Fibroblast of villous mesenchyme (primary cell): ENCODE measurements at places on chromosomes 7 and 10. TPM values are rescaled to one million over a fixed set of nuclear protein-coding genes. Genes with fewer than 3 reads are reported as not detected.

GRCh38 chr10:91745090-91745831 lies 53.0 kb upstream of the TNKS2 start:
- DNase-seq, result no peak

GRCh38 chr7:34357946-34358345 lies 300.1 kb upstream of the NPSR1 start:
- DNase-seq, result no peak

GRCh38 chr7:47702080-47702479 lies 120.2 kb upstream of the TNS3 start:
- DNase-seq, result no peak

DNA sequence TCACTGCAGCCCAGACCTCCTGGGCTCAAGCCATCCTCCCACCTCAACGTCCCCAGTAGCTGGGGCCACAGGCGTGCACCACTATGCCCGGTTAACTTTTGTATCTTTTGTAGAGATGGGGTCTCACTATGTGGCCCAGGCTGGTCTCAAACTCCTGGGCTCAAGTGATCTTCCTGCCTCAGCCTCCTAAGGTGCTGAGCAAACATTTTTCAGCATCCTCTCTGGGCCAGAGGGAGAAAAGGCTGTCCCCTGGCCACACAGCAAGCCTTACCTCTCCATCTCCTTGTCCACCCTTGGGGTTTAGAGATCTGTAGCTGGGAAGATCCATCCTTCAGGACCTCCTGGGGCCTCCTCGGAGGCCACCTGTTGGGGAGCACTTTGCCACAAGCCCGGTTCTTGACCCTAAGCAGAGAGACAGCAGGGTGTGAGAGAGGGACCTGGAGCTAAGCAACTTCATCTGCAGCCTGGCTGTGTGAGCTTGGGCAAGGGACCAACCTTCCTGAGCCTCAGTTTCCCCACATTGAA lies 85.8 kb downstream of the MYL10 start:
- no peak for DNase-seq

DNA sequence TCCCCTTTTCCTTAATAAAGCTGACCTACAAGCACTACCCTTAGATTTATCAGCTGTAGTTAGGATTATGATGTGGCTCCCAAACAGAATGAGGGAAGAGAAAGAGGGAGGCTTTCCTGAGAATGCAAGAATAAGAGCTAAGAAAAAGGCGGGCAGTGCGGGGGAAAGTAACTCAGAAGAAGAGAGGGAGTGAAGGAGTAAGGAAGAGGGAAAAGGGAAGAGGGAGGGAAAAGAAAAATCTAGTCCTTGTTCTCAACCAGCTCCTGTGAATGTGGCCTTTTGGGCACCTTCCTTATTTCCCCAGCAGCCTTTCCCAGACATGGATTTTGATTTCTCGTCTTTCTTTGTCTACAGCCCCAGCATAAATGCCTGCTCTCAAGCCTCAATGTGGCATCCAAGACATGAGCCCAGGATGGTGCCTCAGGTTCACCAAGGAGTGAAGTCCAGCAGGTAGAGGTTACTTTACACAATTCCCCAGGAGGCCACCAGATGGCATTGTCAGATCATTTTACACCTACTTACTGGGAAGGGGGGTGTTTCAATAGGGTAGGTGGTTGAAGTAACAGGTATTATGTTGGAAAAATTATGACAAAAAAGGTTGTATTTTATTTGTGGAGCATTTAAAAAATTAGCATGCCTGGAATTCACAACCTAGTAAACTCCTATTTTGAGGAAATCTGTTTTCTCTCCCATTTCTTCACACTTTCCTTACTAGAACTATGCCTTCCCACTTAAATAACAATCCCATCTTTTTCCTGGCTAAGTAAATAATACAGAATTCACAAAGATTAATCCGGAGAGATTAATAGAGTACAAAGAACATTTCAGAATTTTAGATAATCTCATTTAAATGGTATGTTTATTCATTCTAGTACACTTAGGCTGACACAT lies 106.5 kb downstream of the HTR7 start:
- peak; percentile 53 for DNase-seq

DNA sequence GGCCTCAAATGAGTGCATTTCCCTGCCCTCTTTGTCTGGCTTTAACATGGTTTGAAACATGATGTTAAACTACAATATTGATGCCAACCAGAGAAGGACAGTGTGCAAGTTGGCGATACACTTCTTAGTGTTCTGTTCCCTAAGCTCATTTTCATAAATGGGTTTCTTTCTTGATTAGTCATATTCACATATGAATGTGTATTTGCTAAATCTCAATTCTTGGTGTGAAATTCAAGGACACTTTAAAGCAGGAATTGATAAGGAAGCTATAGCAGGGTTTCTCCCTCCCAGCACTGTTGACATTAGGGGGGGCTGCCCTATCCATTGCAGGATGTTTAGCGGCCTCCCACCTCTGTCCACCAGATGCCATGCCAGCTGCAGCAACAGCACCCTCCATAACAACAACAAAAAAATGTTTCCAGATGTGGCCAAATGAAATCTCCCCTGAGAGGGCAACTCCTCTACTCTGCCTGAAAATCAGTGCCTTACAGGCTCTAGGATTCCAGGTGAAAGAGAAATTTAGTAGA lies 13.1 kb downstream of the CCNY start:
- no peak for DNase-seq

DNA sequence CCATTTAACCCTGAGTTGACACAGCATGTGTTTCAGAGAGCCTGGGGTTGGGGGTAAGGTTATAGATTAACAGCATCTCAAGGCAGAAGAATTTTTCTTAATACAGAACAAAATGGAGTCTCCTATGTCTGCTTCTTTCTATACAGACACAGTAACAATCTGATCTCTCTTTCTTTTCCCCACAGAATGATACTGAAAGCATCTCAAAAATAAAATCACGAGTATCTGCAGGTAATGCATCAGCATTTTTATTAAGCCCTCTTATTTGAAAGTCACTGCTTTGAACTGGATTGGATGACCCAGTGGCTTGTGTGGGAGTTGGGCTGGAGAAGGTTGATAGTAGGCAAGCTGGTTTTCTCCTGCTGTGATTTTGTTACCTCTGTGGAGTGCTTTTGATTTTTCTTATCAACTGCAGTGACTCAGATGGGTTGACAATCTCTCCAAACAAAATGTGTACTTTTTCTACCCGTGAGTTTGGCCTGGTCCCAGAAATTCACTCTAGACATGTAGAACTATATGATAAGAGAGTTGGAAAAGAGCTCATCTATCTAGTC lies 253.5 kb upstream of the PRKCQ start:
- DNase-seq, result no peak

DNA sequence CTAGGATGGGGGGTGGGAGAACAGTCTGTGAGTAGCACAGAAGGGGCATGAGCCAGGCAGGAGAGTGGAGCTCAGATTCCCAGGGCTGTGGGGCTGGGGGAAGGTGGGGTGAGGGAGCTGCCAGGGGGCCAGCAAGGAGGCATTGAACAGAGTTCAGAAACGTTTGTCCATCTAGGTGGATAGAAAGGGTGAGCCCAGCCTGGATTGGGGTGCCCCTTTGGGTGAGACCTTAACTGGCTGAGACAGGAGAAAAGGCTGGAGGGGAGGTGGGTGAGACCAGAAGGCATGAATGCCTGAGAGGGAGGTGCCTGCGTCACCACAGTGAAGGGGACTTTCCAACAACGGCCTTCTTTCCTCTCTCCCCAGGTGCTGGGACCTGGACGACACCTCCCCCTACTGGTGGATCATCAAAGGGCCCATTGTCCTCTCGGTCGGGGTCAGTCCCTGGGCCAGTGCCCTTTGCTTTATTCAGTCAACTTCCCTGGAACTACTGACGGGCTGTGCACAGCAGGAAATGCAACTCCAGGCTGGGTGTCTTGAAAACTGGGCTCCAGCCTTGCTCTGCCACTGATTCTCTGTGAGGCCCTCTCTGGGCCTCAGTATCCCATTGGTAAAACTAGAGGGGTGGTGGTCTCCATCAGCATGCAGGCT lies 11.0 kb downstream of the GHRHR start:
- DNase-seq, result peak; percentile 47

DNA sequence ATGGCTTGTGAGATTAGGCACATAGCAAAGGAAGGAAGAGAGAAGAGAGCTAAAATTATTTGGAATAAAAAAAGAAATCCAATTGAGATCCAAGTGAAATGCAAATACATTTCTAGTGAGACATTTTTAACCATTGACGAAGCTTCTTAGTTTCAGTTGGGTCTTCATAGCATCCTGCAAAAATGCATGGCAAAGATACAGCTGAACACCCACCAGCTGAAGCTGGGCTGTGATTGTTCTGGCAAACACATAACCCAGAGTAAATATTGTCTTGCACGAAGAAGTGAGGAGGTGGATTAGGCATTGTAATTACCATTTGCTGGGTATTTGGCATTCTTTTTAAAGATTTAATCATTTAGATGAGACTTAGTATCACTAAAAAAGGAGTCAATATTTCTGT lies 409.4 kb downstream of the GRM8 start:
- DNase-seq, result no peak

DNA sequence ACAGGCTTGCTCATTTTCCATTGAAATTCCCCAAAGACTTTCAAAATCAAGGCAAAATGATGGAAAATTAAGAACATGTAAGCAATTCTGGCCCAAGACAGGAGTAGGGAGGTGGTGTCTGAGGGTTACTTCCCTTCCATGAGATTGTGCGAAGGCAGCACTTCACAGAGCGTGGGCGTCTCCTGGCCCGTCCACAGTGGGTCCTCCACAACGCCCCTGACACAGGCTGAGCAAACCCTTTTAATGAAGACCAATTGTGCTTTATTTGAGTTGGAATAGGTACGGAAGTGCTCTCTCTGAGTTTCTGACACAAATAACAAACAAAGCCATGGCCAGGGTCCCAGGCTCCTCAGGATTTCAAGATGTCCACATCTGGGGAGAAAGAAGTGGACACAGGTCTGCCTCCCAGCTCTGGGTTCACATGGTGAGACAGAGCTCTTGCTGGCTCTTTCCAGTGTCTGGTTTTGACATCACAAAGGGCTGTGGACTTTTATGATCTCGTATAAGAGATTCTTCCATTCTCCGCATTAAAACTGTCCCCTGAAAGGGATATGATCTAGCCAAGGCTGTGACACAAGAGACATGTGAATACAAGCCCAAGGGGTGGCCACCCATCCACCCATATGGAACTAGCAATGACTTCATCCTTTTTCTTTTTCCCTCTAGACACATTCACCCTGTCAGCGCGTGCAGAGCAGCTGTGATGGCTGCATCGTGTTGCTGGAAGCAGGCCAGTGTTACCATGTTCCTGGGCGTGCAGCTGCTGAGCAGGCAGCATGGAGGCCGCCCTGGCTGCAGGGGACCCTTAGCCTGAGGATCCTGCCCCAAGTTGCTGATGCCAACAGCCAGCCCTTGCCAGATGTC lies 145.6 kb downstream of the ADAM12 start:
- peak; percentile 90 for DNase-seq

GRCh38 chr7:29593459-29593858 lies 29.8 kb downstream of the PRR15 start:
- no peak for DNase-seq

- DNase-seq, result no peak
Observed at GRCh38 chr10:97336942-97337831, 2.7 kb upstream of the FRAT2 start.

GRCh38 chr10:44863344-44864047 lies 47.6 kb upstream of the TMEM72 start:
- DNase-seq, result no peak

DNA sequence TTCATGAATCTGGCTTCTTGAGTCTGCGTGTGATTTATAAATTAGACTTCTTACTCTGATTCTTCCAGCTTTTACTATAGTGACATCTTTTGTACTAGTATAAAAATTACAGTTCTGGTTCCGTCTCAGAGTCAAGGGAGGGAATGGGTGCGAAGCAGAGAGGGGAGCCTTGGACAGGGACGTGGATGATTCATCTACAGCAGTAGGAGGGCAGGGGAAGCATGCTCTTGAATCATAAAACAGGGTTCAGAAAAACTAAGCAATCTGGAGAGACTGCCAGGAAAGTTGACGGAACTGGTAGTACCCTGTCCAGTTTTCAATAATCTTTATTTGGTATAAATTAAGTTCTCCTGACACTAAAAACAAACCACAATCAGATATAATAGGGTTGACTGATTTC lies 58.1 kb downstream of the ITGA8 start:
- peak; percentile 3 for DNase-seq

DNA sequence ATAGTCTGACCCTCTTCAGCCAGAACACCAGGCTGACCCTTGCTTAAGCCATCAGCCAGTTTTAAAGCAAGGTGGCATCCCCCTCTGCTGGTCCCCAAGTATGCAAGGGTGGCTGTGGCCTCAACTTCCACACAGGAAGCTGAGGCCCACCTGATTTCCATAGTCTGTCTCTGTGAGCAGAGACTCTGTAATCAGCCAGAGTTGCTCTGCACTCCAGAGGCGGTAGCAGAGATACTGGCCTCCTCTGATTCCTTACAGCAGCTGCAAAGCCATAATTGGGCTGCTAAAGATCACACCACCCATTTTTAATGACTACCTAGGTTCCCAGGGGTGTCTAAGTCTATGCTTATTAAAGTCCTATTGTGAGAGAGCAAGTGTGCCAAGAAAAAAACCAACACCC lies 1.8 kb downstream of the PDAP1 start:
- DNase-seq, result no peak

The ALOX5 gene
- total RNA-seq, result not detected in 2 replicates

The EPHA1 gene
- total RNA-seq, result 0.32 TPM in 1 of 2 replicates, not detected in the other

The ZCCHC24 gene
- 28.7 and 36.7 TPM in 2 replicates for total RNA-seq

The RTKN2 gene
- 8.7 and 15.1 TPM in 2 replicates for total RNA-seq

The ZNF503 gene
- total RNA-seq, result 7.8 and 11.9 TPM in 2 replicates

The THNSL1 gene
- 1.3 and 3.5 TPM in 2 replicates for total RNA-seq
